Stimulated activated CD4-positive, alpha-beta T cell treated with anti-CD3 and anti-CD28 coated beads, TNF-alpha, amount 100 ng/mL, for 1 hour (primary cell): ENCODE measurements at places on chromosomes 16 and 17.

DNA sequence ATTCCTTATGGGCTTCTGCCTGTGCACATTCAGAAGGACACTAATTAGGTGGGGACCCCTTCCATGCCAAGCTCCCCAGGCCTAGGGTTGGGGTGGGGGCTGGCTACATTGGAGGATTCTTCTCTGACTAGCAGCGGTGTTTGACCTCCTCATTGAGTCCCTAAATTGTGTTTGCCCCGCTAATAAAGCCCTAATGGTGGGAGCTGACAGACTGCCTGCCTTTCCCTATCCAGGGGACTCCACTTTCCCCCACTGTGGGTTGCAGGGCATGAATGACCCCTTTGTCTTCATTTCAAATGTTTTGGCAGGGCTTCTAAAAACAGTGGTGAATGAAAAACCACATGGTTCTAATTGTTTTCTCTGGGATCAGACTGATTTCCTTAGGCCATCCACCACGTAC, 476.8 kb upstream of the CDH11 start:
- DNase-seq = no peak

DNA sequence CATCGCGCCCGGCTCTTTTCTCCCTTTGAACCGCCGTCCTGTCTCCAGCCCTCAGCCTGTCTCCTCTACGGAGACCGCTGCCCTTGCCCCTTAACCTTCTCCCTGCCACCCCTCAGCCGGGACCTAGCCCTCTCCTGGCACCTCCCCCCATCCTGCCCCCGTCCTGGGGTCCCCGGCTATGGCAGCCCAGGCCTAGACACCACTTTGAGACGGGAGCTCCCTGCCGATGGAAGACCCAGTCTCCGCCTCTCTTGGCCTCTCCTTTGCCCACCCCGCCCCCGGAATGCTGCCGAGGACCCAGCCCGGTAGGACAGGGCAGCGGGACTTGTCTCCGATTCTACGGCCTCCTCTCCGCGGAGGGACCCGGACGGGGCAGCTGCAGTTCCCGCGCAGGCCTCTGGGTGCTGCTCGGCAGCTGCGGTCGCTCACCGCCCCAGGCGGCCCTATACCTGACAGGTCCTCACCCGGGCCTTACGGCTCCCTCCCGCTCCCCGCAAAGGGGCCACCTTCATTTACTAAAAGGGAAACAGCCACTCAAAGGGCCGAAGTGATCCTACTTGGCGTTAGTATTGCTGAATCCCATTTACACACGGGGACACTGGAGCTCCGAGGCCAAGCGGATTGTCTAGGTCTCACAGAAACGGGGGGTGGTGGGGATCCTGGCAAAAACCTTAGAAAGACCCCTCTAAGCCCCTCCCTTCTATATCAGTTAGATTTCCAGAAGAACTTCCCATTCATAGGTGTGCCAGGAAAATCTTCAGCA, 32.6 kb upstream of the TAC4 start:
- DNase-seq = peak; percentile 38

DNA sequence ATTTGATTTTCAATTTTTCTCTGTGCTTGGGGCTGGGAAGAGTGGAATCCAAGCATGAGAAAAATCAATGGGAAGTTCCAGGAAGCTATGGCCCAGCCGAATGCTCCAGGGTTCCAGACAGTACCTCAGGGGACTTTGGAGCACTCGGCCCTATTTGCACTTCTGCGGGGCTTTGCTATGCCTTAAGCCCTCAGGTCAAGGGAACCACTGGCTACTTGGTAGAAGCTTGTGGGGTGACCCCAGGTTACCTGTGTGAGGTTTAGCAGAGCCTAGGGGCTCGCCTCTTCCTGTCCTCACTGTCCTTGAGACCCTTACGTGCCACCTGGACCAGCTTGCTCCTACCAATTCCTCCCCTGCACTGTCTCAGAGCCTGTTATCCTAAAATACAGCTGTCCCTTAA, 121.3 kb downstream of the MGAT5B start:
- DNase-seq = no peak

GRCh38 chr17:73224663-73225305, 31.9 kb downstream of the COG1 start:
- no peak for DNase-seq

DNA sequence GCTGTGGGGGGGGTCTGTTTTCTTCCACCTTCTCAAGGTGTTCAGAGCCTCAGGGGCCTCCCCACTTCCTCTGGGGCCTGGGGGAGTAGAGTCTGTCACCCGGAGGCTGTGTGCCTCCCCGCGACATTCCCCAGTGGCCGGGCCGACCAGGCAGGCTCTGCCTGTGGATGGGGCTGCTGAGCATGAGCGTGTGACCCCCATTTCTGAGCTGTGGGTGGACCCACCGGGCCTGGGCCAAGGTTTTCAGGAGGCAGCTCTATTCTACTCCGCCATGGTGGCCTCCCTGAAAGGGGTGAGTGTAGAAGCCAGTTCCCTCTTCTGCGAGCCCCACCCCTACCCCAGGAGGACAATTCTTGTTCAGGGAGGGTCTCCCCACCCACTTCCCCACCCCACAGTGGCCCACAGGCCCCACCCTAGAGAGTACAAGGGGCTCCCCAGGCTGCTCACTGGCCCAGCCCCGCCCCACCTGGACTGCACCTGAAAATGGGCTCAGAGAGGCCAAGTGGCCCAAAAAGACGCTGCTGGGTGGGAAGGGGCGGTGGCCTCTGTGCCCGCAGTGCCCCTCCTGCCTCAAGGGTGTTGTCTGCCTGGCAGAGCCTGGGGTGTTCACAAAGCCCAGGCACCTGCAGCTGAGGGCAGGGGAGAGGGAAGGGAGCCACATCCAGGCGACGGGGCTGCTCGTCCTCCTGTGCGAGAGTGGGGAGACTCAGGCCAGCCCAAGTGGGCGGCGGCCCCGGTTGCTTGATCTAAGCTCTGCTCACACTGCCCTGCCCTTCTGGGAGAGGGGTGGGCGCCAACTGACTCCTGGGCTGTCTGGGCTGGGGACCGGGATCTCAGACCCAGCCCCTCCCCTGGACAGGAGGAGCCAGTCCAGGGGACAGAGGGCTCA, 1.3 kb downstream of the MSLN start:
- DNase-seq = no peak

DNA sequence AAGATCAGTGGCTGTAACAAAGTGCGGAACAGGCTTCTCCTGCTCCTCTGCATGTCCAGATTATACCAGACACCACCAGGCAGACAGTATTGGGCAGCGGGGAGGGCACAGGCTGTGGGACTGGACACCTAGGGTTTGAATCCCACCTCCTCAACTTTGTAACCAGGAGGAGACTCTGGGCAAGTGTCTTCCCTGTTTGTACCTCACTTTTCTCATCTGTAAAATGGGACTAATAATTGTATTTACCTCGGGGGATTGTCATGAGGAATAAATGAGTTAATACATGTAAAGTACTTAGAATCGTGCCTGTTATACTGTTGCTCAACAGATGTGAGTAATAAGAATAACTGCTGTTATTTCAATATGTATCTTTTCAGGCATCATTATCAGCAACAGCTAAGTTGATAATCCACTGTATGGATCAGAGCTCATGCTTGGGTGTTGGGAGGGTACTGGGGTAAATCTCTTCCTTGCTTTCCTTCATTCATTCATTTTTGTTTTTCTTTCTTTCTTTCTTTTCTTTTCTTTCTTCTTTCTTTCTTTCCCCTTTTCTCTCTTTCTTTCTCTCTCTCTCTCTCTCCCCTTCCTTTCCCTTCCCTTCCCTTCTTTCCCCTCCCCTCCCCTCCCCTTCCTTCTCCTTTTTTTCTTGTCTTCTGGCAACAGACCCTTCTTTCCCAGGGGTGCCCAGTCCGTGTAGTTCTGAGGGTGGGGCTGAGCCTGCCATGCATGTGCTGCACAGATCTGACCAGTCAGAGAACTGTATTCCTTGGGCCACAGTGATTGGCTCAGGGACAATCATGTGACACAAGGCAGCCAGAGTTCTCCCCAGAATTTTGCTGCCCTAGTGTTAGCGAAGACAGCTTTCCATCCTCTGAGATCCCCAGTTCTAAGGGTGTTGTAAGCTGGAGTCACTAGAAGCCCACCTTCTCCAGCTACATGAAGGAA, 25.3 kb upstream of the BRD7 start:
- no peak for DNase-seq

DNA sequence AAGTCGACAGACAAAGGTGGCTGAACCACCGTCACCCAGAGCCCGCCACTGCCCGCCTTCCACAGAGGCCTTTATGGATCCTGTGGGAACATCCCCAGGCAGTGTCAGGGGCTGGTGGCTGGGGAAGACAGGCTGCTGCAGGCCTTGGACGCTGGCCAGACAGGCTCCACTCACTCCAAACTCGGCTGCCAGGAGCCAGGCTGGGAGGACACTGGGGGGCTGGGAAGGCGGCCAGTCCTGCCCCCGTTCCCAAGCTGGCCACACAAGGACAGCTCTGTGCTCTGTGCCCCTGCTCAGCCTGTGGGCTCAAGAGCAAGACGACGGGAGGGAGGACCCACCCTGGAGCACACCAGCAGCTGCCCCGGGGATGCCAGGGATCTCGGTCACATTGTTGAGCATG, 7.6 kb upstream of the LCAT start:
- DNase-seq = no peak

DNA sequence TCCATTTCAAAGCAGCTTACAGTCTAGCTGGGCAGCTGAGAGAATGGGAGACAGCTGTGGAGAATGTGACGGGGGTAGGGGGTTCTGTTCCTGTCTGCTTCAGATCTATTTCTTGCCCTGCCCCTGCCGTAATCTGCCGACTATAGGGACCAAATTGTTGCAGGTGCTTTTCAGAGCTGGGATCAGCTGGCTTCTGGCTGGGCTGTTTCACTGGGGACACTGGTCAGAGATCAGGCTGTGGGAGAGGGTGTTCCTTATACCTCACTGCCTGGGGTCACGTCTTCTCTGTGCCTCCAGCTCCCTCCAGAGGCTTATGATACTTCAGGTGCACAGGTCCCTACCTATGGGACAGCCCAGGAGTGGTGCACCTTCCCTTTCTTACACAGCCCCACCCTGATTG, 514.9 kb upstream of the GOT2 start:
- DNase-seq = no peak

DNA sequence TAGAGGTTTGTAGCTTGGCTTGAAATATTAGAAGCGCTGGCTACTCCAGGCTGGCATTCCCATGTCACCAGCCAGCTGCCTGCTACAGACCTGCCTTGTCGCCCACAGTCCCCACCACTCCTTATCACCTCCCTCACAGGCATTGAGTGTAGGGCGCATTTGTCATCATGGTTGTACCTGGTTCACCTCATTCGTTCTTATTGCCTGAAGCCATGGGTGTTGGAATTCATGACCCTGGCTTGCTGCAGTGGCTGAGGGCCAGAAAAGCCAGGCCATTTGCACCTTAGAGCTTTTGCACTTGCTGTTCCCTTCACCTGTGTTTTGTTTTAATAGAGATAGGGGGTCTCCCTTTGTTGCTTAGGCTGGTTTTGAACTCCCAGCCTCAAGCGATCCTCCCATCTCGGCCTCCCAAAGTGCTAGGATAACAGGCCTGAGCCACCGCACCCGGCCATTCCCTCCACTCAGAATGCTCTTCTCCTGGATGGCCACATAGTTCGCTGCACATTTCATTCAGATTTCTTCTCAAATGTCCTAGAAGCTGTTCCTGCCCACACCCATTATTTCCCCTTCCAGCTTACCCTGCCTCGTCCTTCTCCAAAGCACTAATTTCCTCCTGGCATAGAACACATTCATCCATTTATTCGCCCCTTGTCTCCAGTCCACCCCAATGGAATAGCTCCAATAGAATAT, 97.6 kb downstream of the C16orf78 start:
- DNase-seq = no peak

- no peak for DNase-seq
Observed at GRCh38 chr17:7034955-7035590, 742 bp upstream of the SLC16A13 start.

DNA sequence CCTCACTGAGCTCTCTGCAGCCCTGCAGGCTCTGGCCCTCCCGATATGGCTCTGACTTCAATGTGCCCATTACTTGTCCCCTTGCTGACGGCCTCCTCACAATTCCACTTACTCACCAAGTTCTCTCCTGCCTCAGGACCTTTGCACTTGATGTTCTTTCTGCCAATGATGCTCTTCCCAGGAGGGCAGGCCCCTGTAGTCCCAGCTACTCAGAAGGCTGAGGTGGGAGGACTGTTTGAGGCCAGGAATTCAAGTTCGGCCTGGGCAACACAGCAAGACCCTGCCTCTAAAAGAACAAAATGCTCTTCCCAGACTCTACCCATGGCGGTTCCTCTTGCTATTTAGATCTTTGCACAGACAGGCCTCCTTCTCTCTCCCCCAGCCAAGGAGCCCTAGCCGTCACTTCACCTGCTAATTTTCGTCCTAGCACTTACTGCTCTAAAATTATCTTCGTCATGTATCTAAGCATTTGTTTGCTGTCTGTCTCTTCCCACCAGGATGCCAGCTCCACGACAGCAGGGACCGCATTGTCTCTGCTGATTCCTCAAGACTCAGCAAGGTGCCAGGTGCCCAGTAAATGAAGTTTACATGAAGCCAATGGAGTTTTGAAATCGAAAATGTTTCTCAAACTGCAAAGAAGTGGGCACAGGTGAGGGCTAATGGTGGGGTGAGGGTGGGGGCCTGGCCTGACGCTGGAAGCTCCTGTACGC, 626 bp upstream of the RAI1 start:
- DNase-seq = no peak

DNA sequence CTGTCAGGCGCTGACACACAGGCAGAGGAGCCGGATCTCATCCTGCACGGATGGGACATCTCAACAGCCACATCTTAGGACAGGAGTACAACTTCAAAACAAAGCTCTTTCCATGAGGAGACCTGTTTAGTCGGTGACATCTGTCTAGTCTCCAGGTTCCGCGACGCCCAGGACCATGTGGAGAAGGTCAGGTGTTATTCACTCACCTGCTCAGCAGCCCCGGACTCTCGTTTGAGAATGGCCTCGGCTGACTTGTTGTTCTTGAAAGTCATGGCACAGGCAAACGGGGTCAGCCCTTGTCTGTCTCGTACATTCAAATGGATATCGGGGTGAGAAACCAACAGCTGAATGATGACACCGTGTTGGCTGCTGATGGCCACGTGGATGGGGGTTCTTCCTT, 35.7 kb downstream of the CYB5D2 start:
- no peak for DNase-seq

DNA sequence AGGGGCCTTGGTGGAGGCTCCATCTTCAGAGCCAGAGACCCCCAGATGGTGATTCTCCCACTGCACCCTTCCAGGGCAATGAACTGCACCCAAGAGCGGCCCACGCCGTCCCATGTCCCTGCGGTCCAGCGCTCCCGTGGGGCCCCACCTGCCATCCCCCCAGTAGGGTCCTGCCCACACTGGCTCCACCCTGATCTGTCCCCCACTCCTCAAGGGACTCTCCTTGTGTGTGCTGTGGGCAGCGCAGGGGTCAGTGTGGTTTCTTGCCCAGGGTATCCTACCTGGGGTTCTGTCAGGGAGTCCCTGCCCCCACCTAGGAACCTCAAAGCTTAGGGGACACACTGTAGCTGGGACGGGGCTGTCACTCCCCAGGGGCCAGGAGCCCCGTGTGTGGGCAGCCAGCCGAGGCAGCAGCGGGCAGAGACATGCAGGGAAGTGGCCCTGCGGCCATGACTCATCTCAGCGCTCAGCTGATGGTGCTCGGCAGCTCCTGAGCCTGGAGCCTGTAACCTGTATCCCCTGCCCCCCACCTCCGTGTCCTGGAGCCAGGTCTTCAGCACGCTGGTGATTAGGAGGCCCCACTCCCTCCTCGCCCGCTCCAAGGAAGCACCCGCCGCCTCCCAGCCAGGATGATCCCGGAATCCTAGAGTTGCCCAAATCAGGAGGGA, 35.7 kb upstream of the SSTR5 start:
- DNase-seq = no peak

- no peak for DNase-seq
Observed at GRCh38 chr16:14104066-14104465, 32.9 kb downstream of the MRTFB start.
